ENCODE measurements at places on chromosomes 7 and 10.
A peak's percentile ranks its signal among the peaks of the same experiment; 100 is the strongest.

DNA sequence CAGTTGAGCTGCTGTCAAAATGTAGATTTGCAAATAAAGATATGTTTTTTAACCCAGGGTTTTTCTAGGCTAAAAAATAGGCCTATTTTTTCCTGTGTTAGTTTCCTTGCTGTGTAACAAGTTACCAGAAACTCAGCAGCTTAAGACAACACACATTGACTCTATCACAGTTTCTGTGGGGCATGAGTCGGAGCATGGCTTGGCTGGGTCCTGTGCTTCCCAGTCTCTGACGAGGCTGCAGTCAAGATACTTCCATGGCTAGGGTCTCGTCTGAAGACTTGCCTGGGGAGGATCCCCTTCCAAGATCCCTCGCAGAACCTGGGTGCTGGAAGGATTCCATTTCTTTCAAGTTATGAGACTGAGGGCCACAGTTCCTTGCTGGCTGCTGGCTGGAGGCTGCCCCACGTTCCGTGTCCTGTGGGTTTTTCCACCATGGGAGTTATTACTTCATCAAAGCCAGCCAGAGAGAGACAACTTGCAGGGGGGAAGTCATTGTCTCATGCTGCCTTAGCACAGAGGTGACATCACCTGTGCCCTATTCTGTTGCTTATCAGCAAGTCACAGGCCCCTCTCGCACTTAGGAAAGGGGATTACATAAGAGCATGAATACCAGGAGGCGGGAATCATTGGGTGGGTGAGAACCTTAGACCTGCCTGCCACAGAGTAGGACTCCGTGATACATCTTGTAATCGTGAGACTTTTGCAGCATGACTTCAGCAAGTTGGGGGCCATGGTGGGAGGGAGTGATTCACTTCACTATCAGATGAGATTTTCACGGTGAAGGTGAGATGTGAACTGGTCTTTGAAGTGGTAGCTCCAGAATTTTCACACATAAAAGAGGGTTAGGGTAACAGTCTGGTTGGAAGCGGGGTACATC, 77.9 kb downstream of the CCNY start:
- no peak for ATAC-seq

GRCh38 chr10:105952153-105952552, 1212.4 kb downstream of the SORCS1 start:
- peak; percentile 61 for ATAC-seq

GRCh38 chr10:78911533-78912340, 157.0 kb upstream of the ZMIZ1 start:
- ATAC-seq: no peak

- no peak for ATAC-seq
Measured at GRCh38 chr7:138434597-138435019, 25.5 kb upstream of the TRIM24 start.

DNA sequence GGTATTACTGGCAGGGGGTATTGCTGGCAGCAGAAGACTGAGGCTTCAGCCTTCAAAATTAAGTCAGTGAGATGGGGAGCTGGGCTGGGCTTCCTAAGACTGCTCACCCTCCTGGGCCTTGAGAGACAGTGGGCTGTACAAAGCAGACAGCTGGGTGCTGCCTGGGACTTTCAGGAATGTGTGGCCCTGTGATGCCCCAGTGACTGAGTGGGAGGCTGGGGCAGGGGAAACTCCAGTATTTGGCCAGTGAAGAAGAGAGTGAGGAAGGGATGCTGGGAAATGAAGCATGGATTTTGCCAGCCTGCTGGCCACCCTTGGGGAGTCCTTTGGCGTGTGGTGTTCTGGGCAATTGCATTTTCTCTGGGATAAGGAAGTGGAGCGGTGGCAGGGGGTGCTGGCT, 442 bp downstream of the ANKRD2 start:
- no peak for ATAC-seq

GRCh38 chr7:28726555-28726954, 231.6 kb downstream of the TRIL start:
- ATAC-seq: no peak

- no peak for ATAC-seq
Measured at GRCh38 chr7:99955247-99955646, 20.6 kb downstream of the AZGP1 start.

GRCh38 chr10:34523017-34523767, 291.9 kb downstream of the PARD3 start:
- no peak for ATAC-seq

DNA sequence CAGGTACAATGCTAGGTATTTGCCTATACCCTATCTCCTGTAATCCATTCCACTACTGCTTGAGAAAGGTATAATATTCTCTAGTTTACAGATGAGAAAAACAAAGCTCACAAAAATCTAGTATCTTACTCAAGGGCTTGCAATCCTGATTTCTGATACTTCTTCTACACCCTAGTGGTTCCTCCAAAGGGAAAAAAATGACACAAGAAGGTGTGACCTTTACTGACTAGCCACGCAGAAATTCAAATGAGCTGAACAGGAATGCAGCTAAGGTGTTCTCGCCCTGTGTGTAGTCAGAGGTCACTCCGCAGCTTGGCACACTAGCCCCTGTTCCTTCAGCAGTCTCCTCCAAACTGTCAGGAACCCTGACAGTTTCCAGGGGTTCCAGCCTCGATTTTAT, 59.5 kb upstream of the TM9SF3 start:
- ATAC-seq: no peak

DNA sequence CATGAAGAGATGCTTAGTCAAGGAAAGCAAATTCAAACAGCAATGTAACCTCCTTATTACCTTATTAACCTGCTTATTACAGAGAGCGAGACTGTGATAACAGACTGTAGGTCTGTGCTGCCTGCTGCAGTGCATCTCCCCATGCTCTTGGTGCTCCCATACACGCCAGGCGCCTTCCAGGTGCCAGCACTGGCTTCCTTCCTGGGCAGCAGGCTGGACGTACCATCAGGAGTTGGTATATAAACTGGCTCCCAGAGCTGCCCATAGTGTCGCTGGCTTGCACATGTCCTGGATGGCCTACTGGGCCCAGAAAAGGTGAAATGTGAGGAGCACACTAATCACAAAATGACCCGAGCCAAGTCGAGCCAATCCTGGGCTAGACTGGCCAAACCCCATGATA, 13.5 kb downstream of the ATP6V0E2 start:
- ATAC-seq: no peak

DNA sequence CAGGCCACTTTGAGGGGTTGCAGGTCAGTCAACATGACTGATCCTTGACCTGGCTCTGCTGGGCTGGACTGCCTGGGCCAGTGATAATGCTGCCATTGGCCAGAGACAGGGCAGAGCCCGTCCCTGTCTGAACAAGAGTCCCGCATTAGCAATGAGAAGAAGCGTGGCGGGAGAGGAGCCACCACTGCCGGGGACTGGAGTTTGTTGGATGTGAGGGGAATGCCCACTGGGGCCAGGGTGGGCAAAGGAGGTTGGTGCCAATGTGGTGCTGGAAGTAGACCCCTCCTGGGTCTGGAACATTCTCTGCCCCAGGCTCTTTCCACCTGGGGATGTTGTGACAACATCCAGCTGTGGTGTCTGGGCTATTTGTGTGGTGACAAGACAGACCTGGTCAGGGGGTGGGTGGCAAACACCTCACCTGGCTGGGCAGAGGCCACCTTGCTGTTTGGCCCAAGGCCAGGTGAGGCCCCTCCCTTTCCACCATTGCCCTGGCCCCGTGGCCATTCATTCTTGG, 7.6 kb downstream of the SAP25 start:
- ATAC-seq: no peak

GRCh38 chr10:92697663-92698511, 8.1 kb downstream of the HHEX start:
- ATAC-seq: no peak

DNA sequence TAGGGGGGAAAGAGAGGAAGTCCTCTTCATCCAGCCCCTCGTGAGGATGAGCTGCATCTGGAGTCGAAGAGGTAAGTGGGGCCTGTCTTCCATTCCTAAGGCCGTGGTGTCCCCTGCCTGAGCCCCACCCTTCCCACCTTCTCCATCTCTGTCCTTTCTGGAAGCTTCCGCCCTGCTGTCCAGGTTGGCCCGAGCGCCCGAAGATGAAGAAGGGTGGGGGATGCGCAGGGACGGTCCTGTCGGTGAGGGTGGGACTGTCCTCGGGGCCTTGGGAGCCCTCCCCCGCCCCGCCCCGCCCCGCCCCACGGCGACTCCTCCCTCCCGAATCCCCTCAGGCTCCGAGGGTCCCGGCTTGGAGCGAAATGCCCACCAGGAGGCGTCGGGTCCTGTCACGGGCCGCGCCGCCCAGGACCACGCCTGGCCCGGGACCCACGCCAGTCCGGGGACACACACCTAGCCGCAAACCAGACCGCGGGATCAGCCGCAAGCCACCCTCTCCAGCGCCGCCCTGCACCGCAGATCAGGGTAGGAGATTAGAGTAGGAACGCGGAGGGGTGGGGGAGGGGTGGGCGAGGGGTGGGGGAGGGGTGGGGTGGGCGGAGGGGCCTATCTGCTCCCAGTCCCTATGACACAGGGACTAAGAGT, 15.3 kb downstream of the GPRIN2 start:
- ATAC-seq: no peak

DNA sequence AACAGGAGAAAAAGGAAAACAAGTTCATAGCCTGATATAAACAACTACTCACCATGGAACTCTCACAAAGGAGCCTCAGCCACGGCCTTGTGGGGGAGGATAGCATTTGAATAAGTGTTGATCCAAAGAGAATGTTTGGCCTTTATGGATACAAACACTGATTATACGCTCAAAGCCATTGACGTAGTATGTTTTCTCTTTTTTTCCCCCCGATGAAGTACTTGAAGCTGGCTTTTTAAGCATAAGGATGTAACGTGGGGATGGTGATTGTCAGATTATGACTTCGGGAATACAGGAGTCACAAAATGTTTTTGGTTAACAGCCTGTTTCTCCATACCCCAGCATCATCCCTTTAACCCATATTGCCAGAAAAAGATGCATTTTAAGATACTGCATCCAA, 39.8 kb downstream of the CELF2 start:
- no peak for ATAC-seq

- no peak for ATAC-seq
Measured at GRCh38 chr10:14074062-14074884, 256.5 kb downstream of the FRMD4A start.

GRCh38 chr10:47053081-47053798, 142.0 kb downstream of the PTPN20 start:
- no peak for ATAC-seq

GRCh38 chr10:11255796-11256444, 238.2 kb downstream of the CELF2 start:
- ATAC-seq: peak; percentile 76

GRCh38 chr10:21811245-21811585, 192.3 kb downstream of the DNAJC1 start:
- no peak for ATAC-seq

- ATAC-seq: no peak
Measured at GRCh38 chr10:44380829-44381600, 3.9 kb downstream of the CXCL12 start.
